ENCODE measurements at places on chromosomes 2 and 18. TPM values are rescaled to one million over a fixed set of nuclear protein-coding genes. Genes with fewer than 3 reads are reported as not detected.
A peak's percentile ranks its signal among the peaks of the same experiment; 100 is the strongest.

- DNase-seq = peak; percentile 36
These were observed 34.1 kb upstream of the LCLAT1 start for GRCh38 chr2:30412684-30413570.

- DNase-seq = no peak
These were observed 251.2 kb upstream of the PARD3B start for GRCh38 chr2:204293884-204294747.

DNA sequence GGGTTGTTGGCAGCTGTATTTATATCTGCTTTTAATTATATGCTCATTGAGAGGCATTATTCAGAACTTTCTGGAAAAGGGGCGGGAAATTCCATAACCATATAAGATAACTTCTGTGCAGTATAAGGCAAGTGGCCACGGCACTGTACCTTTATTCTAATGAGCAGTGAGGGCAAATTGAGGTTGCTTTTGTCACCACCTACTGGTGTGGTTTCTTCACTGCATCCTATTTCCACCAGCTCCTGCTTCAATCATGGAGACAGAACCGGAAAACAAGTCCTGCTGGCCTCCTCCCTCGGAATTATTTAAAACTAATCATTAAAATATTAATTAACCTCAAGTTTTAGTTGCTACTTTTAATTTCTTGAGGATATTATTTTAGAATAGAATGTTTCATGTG lies 759.4 kb downstream of the CBLN2 start:
- DNase-seq = no peak

DNA sequence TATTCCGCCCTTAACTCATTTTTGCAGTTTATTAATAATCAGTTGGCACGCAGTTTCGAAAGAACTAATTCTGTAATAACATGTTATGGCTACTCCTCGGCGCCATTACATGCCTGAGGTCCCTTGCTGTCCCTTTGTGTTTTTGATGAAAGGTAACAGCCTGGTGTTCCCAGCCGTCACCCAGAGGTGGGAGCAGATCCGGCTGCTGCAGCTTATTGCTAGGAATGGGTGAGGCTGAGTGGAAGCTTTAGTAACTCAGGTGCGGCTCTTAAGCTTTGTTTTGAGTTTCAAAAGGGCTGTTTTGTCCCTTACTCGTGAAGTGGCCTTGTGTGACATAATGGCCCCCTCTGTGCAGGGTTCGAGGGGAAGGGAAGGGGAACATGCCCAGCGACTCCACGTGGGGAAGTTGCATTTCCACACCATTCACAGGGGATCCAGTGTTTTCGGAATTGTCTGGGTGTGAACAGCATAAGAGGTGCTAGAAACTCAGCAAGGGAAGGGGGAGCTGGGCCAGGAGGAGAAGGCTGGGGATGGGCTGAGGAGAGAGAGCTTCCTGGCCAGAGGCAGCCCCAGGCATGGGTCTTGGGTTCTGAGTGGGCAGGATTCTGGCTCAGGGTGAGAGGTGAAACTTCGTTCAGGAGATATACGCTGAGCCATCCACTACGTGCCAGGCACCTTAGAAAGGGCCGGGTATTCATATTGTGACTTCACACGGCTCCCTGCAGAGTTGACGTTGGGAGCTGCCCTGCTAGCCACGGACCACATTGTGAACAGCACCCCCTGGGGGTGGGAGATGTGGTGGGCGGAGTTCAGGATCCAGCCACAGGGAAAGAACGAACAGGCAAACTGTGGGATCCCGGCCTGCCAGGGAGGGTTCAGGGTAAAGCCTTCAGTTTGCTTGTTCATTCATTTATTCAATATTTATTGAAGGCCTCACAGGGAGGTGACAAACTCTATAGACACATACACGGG lies 84.4 kb downstream of the TGOLN2 start:
- no peak for DNase-seq

- no peak for DNase-seq
These were observed 171.5 kb upstream of the SIX2 start for GRCh38 chr2:45180779-45181178.

DNA sequence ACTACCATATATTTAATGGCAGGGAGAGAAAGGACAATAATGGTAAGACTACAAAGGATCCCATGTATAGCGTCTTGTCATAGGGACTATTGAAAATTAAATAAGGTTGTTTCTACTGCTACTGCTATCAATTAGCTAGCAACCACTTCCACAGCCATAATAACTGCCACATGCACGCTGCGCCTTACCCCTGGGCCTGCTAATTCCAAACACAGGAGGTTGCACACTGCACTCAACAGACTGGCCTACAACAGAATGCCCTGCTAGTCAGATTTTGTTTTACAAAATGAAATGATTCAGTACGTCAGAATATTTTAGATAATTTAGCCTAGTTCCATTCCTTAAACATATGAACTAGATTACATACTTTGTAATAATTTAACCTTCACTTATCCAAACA lies 121.0 kb upstream of the SMAD7 start:
- DNase-seq = no peak

TWIST2 gene
- 6.3 TPM for polyA plus RNA-seq
